ENCODE measurements at places on chromosomes 7 and 10.

DNA sequence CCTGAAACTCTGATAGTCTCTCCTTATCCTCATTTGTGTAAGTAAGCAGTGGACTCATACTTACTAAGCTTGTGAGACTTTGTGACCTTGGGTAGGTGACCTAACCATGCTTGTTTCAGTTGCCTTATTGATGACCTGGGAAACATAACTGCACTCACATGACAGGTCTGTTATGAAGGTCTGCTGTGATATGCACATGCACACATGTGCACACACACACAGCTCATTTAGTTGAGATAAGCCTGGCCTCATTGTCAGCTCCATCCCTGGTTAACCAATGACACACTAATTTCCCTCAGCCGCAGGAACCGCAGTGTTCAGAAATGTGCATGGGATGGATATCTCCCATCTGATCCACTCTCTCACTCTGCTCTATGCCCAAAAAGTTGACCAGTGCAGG lies 177.2 kb downstream of the GPAM start:
- DNase-seq = no peak

DNA sequence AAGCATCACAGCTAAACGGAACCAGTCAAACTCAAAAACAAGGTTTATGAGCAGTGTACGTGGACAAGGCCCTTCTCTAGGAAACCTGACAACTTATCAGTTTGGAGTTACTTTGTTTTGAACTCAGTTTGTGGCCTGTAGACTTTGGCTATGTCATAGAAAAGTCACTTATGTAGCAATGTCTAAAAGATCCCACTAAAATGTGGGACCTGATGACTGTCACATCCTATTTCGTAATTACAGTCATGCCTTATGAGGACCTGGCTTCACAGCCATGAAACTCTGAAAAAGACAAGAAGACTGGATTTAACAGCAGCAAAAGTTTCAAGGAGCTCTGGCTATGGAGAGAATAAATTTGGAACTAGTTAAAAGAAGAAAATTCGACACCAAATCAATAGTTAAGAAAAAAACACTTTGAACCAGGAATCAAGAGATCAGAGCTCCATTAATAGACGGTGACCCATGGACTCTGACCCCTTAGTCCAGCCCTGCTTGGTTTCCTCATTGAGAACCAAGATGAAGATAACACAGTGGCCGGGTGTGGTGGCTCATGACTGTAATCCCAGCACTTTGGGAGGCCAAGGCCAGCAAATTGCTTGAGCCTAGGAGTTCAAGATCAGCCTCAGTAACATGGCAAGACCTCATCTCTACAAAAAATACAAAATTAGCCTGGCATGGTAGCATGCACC lies 204.3 kb downstream of the SFMBT2 start:
- no peak for DNase-seq

DNA sequence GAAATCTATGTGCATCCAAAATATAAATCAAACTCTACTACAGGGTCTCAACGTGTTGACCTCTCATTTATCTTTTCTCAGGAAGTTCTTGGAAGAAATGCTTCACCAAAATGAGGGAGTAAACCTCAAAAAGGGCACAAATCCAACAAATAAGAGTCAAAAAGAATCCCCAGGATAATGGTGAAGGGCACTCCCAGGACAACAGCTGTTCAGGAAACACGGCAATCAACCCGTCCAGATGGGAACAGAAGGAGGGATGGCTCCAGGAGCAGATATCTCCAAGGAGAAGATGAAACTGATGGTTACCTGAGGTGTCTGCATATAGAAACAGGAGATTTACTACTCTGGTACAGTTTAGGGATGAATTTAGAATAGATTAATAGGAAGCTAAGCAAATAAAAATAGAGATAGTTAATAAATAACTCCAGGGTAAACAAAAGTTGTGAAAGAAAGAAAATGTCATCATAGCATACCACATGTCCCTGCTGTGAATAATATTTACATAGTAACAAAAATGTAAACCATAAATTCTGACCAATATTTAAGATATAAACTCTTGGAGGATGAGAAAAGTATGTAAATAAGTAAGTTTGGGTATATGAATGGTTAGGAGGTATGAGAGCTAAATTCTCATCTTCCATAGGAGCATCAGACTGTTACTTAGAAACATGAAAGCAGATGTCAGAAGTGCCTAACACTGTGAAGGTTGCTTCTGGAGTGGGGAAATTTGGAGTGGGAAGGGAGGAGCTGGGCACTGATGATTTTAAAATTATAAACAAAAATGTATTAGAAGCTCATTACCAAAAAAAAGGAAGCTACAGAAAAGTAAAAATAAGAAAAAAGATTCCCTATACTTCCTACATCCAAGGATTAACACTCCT lies 237.5 kb upstream of the HPS1 start:
- no peak for DNase-seq

DNA sequence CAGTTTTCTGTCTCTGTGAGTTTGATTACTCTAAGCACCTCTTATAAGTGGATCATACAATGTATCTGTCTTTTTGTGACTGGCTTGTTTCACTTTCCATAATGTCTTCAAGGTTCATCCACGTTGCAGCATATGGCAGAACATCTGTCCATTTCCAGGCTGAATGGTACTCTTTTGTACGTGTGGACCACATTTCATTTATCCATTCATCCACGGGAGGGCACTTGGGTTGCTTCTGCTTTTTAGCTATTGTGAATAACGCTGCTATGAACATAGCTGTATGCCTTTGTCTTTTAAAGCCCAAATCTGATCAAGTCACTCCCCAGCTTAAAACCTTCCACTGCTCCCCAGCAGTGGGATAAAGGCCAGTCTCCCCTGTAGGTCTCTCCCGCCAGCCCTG lies 31.5 kb downstream of the EGFR start:
- DNase-seq = no peak

GRCh38 chr7:1269336-1269890 lies 36.7 kb downstream of the UNCX start:
- no peak for DNase-seq

DNA sequence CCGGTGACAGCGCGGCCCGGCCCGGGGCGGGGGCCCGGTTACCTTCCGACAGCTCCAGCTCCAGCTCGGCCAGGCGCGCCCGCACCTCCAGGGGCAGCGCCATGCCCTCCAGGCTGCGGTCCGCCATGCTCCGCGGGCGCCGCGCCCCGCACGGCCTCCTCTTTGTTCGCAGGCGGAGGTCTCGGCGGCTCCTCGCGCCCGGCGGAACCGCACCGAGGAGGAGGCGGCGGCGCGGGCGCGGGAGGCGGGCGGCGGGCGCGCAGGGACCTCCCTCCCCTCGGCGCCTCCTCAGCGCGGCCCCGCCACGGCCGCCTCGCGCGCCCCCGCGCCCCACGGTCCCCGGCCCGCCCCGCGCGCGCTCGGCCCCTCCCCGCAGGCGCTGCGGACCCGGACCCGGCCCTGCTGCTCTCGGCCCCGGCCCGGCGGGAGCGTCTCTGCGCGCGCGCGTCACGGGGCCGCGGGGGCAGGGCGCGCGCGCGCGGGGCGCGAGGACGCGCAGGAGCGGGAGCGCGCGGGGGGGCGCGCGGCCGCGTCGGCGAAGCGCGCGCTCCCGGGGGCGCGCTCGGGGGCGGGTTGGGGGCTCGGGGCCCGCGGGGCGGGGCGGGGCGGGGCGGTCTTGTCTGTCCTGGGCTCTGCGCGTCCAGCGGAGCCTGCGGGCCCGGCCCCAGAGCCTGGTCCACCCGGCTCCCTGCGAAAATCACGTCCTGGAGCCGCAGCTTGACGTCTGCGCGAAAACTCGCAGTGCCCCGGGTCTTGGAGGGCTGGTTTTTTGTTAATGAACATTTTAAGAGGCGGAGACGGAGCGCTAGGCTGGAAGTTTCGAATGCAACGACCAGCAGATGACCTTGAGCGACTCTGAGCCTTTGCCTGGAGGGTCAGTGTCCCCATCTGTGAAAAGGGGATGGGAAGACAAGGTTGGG lies at the start of gene DIP2C:
DIP2C (minus strand) TSS at position 217 of the 920 bp plus-strand sequence; CDS start at position 127, 90 bp downstream.
- no peak for DNase-seq

GRCh38 chr10:27601503-27601902 lies 97.4 kb downstream of the RAB18 start:
- no peak for DNase-seq

DNA sequence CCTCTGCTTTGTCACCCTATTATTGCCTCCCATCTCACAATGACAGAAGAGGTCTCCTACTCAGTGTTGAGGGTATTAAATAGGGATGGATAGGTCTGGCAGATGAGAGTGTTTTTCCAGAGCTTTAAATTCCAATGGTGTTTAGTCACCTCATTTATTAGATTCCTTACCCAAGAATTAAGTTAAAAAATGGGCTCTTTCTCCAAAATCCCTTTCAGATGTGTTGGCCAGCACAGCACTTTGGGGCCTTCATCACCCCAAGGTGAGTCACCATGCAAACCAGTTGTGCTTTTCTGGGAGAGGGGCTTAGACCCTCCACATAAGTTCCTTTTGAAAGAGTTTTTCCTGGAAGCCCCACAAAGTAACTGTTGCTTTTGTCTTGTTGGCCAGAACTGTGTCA lies 78.4 kb downstream of the CYP26A1 start:
- DNase-seq = no peak

- DNase-seq = no peak
Measured at GRCh38 chr7:75819711-75820110, 6.1 kb upstream of the CCL24 start.

DNA sequence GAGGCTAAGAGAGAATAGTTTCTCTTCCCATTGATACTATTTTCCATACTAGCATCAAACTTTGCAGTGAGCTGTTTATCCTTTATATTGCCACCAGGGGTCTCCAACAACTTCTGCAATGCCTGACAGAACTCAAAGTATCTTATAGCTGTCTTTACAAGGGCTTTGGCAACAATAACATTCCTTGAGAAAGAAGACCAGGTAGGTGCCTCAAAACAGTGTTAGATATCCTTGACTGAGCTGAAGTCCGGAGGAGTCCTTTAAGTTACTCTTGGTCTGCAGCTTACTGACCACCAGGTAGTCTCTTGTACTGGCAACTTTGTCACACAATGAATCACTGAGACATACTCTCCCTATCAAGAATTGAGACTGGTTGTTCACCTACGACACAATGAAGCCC lies 30.0 kb upstream of the TES start:
- peak; percentile 58 for DNase-seq

DNA sequence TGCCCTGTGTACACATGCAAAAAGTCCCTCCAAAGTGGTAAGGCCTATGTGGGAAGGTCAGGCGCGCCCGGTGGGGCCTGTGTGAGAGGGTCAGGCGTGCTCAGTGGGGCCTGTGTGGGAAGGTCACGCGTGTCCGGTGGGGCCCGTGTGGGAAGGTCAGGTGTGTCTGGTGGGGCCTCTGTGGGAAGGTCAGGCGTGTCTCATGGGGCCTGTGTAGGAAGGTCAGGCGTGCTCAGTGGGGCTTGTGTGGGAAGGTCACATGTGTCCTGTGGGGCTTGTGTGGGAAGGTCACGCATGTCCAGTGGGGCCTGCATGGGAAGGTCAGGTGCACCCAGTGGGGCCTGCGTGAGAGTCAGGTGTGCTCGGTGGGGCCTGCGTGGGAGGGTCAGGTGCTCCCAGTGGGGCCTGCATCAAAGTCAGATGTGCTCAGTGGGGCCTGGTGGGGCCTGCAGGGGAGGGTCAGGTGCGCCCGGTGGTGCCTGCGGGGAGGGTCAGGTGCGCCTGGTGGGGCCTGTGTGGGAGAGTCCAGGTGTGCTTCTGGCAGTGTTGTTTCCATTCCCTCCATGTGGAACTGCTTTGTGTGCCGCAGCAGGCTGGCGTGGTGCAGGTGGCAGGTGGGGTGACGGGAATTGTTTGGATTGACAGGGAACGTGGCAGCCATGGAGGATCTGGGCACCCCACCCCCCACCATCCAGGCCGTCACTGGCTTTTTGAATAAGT lies 15.4 kb downstream of the LRRC27 start:
- DNase-seq = no peak

DNA sequence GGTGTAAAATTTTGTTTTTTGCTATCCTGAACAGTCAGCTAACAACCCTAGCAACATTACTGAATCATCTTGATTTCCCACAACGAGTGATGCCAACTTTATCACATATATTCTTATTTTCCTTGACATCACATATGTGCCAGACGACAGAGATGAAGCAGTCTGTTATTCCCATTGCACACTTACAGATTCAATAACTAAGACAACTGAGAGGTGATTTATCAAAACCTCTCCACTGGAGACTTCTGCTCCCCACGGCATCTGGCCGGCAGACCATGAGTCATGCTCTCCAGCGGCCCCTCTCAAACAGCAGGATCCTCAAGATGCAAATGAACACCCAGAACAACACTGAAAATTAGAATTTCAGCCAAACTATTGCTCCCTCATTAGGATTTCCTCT lies 57.1 kb downstream of the AMPH start:
- DNase-seq = no peak

GRCh38 chr7:20083781-20084180 lies 133.4 kb downstream of the MACC1 start:
- no peak for DNase-seq

GRCh38 chr10:70657041-70657440 lies 15.3 kb upstream of the ADAMTS14 start:
- no peak for DNase-seq

DNA sequence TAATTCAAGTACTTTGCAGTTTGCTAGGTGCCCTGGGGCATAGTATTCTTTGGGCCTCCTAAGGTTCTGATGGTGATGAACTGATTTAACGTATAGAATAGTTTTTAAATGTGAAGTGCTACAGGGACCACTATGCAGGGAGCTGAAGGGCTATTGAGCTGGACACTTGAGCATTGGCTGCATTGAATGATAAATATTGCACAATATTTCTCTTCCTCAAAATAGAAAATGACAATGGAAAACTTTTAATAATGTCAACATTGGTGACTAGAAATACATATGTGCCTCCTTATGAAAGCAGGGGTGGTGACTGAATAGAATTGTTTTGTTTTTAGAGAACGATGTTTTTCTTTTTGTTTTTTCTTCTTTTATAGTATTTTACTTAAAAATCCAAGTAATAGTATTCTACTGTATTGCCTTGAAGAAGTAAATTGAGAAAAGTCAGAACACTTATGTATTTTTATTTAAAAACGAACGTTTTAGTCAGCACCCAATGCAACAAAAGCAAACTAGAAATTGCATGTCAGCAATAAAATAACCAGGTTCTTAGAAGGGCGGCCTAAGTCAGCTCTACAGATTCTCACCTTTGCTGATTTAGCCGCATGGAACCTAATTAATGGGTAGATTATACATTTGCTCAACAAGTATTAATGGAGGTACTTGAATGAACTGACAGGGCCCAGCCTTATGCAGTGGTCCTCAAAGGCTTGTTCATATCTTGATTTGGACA lies 244.0 kb upstream of the KLF6 start:
- DNase-seq = no peak
